ENCODE measurements at places on chromosomes 1 and 21. TPM values are rescaled to one million over a fixed set of nuclear protein-coding genes. Genes with fewer than 3 reads are reported as not detected.

DNA sequence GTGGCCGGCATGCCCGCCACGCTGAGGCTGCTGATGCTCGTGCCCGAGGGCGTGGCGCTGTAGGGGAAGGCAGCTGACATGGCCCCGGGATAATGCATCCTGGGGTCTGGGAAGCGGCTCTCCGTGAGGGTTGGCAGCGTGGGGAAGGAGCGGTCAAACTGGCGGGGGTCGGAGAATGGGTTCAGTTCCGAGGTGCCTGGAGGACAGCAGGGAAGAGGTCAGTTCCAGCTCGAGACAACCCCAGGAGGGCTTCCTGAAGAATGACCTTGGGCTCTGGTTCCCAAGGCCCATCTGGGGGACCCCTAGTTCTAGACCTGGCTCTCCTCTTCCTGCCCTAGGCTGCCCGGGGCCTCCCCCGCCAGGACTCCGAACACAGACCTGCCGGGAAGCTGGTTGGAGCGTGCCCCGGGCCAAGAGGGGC, 27.6 kb downstream of the RUNX3 start:
- DNase-seq = no peak

DNA sequence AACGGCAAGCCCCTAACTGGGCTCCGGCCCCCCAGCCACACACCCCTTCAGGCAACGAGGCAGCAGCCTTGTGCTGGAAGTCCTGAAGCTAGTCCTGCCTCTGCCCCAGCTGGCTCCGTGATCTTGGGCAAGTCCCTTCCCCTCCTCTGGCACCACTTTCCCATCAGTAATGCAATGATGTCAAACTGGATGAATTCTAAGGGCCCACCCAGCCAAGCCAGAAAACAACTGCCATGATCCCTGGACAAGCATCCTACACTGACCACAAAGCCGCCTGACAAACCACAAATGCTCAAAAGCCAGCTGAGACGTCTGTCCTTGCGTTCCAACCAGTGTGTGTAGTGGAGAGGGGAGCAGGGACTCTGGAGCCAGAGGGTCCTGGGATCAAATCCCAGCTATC, 26.8 kb downstream of the IFFO2 start:
- DNase-seq = no peak

DNA sequence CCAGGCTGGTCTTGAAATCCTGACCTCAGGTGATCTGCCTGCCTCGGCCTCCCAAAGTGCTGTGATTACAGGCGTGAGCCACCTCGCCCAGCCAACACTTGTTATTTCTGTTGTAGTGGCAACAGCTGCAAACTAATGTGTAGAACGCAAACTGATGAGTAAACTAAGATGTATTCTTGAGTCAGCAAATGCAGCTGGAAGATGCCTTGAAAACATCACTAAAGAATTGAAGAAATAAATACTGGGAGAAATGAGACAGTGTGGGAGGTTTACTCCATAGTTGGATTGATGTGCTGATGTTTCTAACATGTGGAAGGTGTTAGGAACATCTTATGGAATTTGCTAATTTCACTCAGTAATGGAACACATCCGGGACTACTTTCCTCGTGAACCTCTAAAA, 61.3 kb upstream of the KCNE2 start:
- DNase-seq = no peak

- DNase-seq = no peak
These were observed 471 bp upstream of the MTF2 start for GRCh38 chr1:93078638-93078985.

- DNase-seq = no peak
These were observed 22.0 kb downstream of the INAVA start for GRCh38 chr1:200916681-200917080.

The RGSL1 gene
- not detected for total RNA-seq

The CYP4Z1 gene
- total RNA-seq = not detected

DNA sequence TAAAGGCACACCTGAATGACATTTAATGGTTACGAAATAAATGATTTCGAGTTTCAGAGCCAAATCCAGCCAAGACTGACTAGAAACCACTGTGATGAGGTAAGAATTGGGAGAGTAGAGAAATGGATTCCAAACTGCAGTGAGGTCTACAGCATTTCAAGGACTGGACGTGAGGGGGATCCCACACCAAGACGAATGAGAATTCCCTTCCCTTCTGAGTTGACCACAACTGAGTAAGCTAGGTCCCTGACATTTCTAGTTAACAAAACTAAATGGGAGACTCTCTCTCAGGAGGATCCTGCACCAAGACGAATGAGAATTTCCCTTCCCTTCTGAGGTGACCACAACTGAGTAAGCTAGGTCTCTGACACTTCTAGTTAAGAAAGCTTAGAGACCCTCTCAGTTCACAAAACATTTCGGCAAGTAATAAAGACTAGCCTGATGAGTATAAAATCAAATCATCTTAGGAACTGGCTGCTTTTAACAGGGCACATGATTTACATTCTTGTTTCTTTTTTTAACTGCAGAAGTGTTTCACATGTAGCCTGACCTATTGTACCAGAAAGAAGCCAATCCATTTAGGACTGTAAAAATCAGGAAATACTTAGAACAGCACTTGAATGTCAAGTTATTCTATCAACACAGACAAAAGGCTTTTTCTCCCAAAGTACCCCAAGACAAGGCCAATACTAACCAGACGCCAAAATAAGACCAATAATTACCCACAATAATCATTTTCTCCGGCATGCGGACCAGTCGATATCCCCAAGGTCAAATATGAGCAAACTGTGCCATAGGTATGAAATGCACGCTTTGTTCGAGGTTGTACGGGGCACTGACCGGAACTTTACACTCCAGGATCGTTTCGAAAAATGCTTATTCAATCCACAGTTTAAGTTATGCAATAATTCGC, 1.4 kb upstream of the SPATA1 start:
- DNase-seq = no peak

GRCh38 chr1:195866091-195866780, 742.0 kb downstream of the KCNT2 start:
- no peak for DNase-seq

The NR5A2 gene
- total RNA-seq = 0.21 TPM

GRCh38 chr1:246789454-246790339, 65.5 kb downstream of the SCCPDH start:
- no peak for DNase-seq

- no peak for DNase-seq
These were observed 273.2 kb downstream of the GRIK3 start for GRCh38 chr1:36761113-36761512.
